ENCODE measurements at places on chromosomes 11 and 22.
A peak's percentile ranks its signal among the peaks of the same experiment; 100 is the strongest.

GRCh38 chr11:123582992-123583504, 71.4 kb downstream of the SCN3B start:
- no peak for DNase-seq

DNA sequence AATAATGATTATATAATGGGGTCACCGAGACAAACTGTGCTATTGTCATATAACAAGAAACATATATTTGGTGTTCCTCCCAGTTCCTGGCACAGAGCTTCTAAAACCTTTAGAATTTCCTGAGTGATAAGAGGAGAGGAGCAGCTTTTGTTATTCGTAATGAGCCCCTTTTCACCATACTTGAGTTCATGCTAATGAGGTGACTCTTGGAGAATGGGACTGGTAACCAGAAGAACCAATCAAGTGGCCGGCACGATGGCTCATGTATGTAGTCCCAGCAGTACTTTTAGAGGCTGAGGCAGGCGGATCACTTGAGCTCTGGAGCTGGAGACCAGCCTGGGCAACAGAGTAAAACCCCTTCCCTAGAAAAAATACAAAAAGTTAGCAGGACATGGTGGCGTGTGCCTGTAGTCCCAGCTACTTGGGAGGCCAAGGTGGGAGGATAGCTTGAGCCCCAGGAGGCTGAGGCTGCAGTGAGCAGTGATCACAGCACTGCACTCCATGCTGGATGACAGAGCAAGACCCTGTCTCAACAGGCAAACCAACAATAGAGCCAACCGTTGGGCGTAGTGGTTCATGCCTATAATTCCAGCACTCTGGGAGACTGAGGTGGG, 62.7 kb upstream of the FTH1 start:
- no peak for DNase-seq

DNA sequence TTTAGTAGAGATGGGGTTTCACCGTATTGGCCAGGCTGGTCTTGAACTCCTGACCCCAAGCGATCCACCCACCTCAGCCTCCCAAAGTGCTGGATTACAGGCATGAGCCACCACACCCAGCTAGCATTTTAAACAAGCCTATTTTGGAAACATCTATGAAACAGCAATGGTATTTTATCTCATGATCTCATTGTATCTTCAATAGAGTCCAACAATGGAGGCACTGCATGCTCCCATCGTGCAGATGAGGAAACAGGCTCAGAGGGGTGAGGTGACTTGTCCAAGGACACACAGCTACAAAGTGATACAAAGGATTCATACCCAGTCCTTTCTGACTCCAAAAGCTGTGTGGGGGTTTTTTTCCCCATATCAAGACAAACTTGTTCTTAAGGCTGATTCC, 39.0 kb upstream of the RTL6 start:
- DNase-seq: no peak

GRCh38 chr22:45131749-45132148, 32.0 kb upstream of the NUP50 start:
- DNase-seq: no peak

GRCh38 chr22:35198738-35199137, 58.6 kb upstream of the HMGXB4 start:
- DNase-seq: no peak

DNA sequence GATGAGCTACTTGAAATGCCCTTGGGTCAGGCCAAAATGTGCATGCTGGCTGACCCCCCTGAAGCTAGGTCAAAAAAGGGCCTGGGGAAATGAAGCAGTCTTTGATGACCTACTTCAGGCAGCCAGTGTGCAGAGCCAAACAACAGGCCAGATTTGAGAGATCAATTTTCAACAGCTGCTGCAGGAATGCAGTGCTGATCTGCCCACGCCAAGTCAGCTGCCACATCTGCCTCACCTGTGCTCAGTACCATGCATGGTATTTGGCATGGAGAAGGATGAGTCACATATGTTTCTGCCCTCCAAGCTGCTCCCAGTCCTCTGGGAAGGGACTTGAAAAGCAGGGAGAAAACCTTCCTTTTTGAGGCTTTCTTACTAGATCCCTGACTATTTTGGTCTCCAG, 35.8 kb downstream of the MTNR1B start:
- no peak for DNase-seq

- DNase-seq: no peak
Observed at GRCh38 chr11:66158156-66158555, 88.1 kb downstream of the PACS1 start.

GRCh38 chr11:130580372-130580771, 131.9 kb downstream of the ADAMTS15 start:
- no peak for DNase-seq

- no peak for DNase-seq
Observed at GRCh38 chr11:13137844-13138301, 128.8 kb downstream of the RASSF10 start.

DNA sequence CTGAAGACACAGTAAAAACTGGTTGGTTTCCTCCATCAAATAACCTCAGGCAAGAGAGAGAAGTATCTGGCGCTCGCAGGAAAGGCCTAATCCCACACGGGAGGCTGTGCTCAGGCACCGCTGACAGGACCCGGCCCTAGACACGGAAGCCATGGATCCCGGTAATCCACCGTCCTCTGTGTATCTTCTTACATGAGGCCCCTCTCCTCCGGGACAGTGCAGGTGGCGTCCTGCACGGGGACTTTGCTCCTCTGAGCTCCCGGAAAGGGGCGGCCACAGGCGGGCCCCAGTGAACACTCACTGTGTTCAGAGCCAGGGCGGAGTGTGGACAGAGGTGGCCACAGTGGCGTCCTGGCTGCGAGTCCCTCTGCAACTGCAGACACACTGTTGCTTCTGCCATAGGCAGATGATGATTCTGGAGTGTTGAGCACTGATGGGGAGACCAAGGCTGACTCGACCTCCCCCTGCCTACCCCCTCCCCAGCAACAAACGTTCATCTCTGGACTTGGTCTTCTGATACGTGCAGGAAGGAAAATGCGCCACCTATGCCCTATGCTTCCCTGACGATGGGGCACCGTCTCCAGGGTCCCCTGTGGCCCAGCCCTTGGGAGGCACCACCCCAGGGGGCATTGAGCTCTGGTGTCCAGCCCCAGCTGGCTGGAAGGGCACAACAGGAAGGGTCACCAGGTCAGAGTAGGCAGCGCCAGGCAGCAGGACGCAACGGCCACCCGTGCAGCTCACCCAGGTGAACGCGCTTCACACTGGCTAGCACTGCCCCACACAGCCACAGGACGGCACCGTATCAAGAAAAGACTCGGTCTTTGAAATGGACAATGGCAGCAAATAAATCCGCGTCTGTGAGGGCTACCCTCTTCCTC, 95.7 kb downstream of the TRMU start:
- no peak for DNase-seq

DNA sequence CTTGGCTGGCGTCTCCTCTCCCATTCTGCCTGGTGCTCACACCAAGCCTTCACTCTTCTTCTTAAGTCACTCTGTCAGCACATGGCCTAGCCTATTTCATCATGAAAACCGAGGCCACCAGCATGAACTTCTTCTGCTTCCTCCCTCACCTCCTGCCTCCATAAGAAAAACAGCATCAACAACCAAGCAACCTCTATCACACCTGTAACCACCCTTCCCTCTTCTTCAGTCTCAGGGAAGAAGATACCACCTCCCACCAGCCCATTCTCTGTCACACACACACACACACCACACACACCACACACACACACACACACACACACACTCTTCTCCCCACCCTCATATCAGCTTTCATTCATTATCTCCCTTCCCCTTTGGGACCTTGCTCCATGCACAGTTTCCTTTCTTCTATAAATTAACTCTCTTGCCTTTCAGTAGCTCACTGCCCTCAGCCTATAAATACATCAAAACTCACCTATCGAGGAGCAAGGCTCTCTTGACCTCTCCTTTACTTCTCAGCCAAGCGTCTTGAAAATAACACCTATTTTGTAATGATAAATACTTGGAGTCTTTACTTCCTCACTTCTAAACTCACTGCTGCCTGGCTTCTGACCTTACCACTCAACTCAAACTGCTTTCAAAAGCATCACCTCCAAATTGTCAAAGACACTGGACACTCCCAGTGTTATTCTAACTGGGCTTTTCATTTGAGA, 36.6 kb downstream of the SC5D start:
- DNase-seq: no peak

- DNase-seq: no peak
Observed at GRCh38 chr22:39980596-39980995, 14.2 kb upstream of the FAM83F start.

- DNase-seq: no peak
Observed at GRCh38 chr11:71238941-71239340, 13.4 kb downstream of the SHANK2 start.

- peak; percentile 89 for DNase-seq
Observed at GRCh38 chr11:60970369-60970774, 1.1 kb upstream of the CD6 start.

- no peak for DNase-seq
Observed at GRCh38 chr11:3195251-3196160, 23.1 kb downstream of the MRGPRG start.

DNA sequence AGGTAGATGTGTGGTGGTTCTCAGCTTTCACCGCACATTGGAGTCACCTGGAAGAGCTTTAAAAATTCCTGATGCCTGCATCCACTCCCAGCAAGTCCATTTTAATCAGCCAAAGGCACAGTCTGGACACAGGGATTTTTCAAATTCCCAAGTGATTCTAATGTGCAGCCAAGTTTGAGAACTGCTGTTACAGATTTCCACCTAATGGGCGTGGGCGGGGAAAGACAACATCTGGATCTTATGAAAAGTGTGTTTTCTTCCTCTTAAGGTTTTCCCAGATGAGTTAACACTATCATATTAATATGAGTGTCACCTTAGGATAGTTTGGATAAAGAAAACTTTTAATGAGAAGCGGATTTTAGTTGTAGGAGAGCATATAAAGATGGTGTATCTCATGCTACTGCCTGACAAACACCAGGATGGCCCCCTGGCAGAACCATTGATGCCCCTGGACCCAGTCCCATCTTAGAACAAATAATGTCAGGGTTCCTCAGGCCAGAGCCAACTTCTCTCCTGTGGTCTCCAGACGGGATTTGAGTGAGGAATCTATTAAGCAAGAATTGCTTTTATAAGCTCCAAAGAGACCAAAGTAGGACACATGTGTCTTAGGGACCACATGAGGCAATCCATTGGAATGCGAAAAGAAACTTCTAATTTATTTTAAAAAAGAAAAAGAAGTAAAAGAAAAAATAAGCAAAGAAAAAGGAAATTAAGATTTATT, 31.9 kb downstream of the POU2AF1 start:
- DNase-seq: no peak

DNA sequence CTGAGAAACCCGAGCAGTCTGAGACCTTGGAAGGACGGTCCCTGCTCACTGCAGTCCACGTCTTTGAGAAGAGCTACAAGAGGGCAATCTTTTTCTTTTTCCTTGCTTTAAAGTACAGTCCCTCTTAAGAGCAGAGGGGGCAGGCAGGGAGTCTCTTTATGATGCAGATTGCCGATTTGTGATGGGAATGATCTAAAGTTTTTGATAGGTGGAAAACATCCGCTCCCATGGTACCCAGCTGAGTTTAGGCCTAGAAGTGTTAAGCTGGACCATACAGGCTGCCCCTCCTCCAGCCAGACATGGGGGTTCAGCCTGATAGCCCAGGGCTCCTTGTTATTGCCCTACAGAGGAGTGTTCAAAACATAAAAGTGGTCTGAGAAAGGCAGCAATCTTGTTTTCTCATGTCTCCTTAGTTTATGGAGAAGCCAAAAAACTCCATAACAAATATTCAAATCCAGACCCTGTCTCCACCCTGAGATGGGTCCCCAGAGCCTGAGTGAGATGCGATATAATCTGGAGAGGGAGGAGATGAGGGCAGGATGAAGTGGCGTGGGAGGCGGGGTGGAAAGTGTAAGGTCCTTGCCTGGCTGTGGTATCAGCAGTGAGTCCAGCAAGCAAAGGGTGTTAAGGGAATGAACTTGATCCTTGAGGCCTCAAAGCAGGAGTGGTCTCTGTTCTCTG, 135.1 kb downstream of the FDX1 start:
- no peak for DNase-seq

DNA sequence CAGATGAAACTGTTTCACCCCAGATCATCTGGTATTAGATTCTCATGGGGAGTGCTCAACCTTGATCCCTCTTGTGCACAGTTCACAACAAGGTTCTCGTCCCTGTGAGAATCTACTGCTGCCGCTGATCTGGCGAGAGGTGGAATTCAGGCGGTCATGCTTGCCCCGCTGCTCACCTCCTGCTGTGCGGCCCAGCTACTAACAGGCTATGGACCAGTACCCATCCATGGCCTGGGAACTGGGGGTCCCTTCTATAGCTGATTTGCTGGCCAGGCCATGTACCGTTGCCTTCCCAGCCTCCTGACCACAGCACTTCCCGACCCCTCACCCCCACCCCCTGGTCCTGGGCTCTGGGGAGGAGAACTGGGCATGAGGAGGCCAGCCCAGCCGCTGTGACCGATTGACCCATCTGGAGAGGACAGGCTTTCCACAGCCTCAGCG, 2.6 kb downstream of the PHLDA2 start:
- no peak for DNase-seq

GRCh38 chr11:8100158-8100557, 19.1 kb downstream of the TUB start:
- no peak for DNase-seq

DNA sequence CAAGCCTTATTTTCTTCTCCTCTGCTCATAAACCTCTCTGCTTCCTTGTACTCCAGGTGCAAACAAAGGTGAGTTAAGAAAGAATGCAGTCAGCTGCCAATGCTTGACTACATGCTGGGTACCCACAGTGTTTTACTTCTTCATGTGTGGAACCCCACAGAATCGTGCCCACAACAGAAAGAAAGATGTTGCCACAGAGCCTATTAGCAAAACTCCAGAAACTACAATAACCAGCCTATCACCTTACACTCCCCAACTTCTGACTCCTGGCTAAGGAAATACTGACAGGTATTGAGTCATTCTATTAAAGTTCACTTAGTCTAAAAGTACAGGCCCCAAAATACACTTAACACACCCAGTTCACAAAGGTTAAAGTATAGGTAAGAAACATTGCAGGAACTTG, 56.9 kb upstream of the CCDC89 start:
- no peak for DNase-seq

DNA sequence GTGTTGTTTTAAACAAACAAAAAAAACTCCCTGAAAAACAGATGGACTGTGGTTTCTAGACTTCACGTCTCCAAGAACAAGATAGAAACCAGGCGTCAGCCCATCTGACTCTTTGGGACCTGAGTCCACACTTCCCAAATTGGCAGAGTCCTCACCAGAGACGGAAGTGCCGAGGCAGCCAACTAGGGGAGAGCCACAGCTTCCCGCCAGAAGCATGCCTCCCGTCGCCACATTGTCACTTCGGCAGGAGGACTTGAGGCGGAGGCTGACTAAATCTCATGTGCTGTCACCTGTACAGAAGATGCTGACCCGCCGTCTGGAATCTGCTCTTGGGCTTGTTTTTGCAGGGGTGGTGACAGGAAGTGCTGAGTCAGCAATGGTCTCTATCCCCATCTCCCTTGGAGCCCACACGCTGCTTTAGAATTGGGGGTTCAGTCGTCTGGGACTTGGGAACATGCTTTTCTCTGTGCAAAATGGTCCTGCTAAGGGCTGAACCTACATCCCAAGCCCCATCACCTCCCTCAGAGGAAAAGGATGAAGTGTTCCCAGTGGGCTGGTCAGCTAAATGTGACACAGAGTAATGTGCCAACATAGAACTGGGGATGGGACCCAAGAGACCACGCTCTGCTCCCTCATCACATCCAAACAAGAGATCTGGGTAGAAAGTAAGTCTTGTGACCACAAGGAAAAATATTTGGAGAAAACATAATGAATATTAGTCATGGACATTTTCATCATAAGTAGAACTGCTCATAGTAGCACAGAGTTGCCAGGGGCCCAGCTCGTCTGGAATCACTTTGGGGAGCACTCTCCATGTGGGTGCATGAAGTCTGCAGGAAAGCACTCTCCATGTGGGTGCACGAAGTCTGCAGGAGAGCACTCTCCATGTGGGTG, 152.9 kb downstream of the SNX19 start:
- no peak for DNase-seq

- no peak for DNase-seq
Observed at GRCh38 chr22:24599514-24599913, 3.5 kb upstream of the GGT1 start.
